ENCODE measurements at places on chromosomes 4 and X.
A peak's percentile ranks its signal among the peaks of the same experiment; 100 is the strongest.

- peak; percentile 4 for DNase-seq
These were observed 78.3 kb upstream of the ATXN3L start for GRCh38 chrX:13397878-13398818.

GRCh38 chr4:78370631-78371372 lies 180.8 kb upstream of the ANXA3 start:
- DNase-seq, result no peak

DNA sequence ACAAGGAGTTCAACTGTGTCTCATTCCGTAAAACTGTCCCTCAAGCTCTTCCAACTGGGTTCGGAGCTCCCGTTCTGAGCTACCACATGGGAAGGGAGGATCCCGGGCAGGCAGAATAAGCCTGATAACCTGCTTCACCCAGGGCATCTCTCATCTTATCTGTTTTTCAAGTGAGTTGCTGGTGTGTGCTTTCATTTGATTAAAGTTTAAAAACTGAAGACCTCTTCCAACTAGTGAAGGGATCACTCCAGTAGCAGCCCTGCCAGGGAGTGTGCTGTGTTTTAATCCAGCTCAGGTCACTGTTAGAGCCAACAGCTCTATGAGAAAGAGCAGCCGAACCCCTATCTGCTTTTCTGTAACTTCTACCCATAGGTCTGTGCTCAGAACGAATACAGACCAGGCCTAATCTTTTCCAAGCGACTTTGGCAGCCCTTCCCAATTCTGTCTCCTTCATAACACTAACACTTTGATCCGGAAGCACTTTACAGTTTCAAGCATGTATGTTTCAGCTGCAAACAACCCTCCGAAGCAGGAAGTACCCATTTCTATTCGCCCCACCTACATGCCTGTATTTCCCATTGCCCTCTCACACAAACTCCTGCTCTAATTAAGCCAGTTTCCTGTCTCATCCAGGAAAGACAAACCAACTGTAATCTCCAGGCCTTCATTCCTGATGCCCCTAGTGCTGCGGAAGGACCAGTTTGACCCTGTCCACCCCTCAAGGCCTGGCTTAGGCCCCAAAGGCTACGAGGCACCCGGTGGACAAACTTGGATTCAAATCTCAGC lies 60.9 kb downstream of the IRF2 start:
- peak; percentile 79 for DNase-seq

DNA sequence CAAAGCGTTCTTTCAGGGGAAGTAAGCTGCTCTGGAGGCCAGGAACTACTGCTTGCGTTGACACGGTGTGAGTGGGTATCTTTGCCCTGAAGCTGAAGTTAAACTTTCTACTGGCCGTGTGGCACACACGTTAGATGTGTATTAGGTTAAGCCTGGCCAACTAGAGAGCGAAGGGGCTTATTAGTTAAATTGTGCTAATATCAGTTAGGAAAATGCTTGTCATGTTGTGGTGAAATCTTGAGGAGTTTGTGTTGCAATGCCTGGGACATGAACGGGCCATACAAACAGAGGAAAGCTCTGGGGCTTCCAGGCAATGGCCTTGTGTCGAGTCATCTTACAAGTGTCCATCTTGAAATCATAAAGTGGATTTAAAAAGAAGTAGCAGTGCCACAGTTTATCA lies 62.6 kb downstream of the NSUN7 start:
- DNase-seq, result no peak

DNA sequence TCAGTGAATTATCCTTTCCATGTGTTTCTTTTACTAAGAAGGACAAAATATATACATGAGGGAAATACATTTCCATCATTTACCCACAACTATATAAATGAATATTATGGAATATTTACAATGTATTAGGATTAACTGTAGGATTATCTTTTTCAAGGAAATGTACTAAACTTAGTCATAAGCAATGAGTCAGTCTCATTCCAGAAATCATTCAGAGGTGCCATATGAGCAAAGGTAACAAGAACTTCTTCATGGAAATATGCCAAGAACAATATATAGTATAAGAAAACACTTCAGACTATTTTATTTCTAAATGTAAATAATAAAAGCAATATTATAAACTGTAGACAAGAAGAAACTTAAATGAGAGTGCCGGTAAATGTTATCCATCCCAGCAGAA lies 67.1 kb downstream of the USP38 start:
- no peak for DNase-seq

GRCh38 chrX:23802431-23802830 lies 19.5 kb downstream of the SAT1 start:
- no peak for DNase-seq

DNA sequence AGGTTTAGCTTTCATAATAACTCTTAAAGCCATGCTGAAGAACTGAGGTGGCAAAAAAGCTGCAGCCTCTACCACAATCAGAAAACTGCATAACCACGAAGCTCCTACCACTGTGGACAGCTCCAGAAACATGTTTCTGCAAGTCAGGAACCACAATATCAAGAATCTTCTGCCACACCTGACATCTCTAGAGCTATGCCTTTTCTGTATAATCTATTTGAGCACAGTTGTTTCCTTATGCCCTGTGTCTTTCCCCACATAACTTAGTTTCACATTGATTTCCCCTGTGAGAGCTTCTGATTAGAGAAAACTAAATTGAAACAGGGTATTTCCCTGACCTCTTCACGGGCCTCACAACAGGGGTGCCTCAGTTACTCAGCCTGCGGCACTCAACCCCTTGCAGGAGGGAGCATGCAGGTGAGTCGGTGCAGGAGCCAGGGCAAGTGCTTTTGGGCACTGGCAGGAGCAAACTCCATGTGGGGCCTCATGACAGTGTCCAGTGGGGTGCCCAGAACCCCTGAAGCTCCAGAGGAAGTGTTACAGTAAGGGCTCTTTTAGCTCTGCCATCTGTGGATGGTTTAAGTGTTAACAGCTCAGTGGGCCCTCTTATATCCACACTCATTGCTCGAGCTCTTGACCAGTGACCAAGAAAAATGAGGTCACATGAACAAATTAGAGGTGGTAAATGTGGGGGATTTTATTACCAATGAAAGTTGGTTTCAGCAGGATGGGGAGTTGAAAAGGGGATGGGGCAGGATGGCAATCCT lies 132.8 kb upstream of the BMP3 start:
- no peak for DNase-seq

GRCh38 chr4:52659001-52659721 lies at the start of gene USP46:
Gene USP46, minus strand, starts transcription at chr4:52659301. Its CDS starts 151 bp downstream, at chr4:52659150.
- peak; percentile 75 for DNase-seq

- no peak for DNase-seq
These were observed 62.4 kb upstream of the WDFY3 start for GRCh38 chr4:85028910-85029309.

DNA sequence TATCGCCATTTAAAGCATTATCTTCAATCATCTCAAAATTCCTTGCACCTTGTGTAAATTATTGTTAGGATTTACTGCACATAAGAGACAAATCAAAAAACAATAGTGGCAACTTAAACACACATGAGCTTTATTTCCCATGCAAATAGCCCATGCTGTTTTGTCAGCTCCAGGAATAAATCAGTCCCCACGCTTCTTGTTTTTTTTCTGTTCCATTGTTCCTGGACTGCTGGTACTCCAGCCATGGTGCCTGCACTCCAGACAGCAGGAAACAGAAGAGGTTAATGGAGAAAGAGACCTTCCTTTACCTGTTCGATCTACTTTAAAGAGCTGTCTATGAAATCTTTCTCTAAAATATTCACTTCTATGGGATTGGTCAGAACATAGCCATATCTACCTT lies 1515.7 kb upstream of the TENM3 start:
- no peak for DNase-seq

DNA sequence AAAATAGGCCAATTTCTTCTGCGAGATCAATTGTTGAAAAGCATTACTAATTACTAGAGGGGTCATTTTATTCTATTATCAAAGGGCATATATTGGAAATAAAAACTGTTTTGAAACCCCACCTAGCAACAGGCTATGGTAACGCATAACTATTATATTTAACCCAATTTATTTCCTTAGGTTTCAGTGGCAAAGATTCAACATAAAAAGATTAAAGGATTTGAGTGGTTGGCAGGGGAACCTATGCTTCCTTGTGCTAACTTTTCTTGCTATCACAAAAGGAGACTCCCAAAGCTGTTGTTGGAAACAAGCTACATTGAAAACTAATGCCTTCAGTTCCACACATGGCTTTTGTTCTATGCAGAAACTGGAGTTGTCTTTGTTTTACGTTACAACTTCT lies 166.9 kb upstream of the KLF3 start:
- DNase-seq, result no peak

DNA sequence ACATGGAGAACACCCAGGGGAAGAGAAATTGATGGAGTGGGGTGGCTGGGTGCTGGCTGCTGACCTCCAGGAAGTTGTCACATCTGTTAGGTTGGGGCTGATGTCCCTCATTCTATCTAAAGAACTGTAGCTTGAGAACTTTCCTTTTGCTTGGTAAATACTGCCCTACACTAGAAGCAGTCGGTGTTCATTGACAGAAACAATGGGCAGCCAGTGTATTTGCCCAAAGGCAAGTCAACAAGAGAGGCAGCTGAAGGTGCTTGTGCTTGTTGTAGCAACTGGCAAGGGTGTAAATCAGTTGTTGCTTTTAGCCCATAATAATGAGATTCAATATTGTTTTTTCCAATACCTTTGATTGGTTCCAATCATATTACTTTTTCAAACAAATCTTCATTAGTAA lies 956 bp downstream of the TMEM154 start:
- DNase-seq, result no peak

DNA sequence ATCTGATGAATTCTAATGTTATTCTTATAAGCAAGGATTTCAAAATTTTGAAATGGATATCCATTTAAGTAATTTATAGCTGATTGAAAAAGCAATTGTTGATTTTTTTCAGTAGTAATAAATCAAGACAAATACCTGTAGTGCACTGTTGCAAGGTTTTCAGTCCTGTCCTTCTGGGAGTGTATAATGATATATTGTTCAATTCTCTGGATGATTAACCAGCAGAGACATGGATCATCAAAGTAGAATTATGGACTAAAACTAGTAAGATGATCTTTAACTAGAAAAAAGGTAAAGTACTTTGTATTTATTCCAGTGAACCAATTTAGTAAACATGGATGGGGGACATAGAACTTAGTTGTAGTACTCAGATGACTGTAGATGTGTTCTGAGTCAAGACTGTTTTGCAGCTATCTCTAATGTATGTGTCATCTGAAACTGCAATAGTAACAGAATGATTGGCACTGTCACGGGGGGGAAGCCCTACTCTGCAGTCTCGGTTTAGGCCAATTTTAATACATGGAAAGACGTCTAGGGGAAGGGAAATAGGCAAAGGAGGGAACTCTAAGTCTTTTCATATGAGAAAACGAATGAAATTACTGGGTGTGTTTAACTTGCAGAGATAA lies 121.9 kb downstream of the GLRA3 start:
- DNase-seq, result peak; percentile 42

DNA sequence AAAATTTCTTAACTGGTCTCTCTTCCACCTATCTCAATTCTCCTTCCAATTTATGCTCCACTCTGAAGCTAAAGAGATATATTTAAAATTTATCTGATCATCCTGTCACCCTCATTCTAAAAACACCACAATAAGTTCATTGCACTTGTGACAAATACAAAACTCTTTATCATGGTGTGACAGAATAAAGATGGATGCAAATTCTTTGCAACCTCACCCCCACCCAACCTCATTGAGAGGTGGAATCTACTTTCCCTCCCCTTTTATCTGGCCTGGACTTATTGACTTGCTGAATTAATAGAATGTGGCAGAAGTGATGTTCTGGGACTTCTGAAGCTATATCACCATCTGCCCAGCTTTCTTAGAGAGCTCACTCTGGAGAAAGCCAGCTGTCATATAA lies 46.5 kb downstream of the IDS start:
- no peak for DNase-seq

- DNase-seq, result peak; percentile 22
These were observed 26.2 kb downstream of the PRSS12 start for GRCh38 chr4:118326585-118326984.

DNA sequence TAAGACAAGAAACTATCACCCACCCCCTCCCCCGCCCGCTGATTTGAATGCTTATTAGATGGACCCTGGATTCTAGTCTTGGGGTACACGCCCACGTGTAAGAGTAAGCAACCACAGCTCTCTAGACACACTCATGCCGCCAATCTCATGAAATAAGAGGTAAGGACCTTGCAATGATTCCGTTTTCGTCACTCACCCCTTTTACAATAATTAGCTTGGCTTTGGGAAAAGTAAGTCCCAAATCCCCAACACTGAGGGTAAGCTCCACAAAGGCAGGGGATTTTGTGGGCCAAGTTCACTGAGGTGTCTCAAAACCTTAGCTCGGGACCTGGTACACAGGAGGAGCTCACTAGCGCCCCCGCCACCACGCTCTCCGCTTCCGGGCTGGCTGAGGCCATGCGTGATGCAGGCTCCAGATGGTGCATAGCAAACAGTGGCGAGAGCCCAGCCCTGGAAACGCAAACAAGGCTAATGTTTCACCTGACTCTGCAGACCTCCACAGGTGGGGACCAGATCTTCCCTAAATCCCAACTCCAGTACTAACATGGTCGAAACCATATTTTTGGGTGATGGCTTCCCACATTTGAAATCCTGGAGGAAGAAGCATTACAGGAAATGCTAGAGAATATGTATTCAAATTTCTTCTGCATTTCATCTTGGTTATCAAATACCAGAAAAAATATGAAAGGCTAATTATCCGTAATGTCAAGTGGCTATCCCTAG lies 4.1 kb downstream of the PLAC8 start:
- DNase-seq, result peak; percentile 93

- no peak for DNase-seq
These were observed 24.3 kb downstream of the RGS12 start for GRCh38 chr4:3317011-3317655.

DNA sequence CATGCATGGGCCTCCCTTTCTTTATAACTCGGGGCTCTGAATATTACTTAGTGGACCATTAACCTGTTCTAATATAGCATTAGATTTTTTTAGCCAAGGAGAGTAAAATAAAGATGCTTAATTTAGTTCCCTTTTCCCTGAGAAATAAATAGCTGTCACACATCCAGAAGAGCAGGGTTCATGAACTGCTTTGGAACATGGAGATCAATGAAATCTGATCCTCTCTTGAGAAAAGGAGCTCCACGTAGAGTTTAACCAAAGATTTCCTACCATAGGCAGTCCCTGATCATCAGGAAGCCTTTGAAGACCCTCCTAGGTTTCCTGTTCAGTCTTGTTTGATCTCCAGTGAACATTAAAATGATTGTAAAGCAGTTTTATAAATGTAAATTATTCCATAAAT lies 8.5 kb upstream of the PCDH19 start:
- no peak for DNase-seq

DNA sequence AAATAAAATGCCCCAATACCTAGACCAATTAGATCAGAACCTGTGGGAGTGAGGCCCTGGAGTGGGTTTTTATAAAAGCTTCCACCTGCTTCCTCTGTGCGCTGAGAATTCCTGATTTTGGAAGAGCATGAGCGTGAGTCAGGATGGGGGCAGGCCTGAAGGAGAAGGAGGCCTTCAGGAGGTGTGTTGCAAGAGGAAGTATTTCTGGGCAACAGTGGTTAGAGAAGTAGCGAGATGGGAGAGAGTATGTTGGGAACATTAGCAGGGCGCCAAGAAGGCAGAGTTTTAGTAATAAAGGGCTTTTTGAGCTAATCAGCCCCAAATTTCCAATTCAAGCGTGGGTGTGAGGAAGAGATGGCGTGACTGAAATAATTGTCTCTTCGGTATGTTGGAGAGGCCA lies 349.8 kb downstream of the UNC5C start:
- DNase-seq, result no peak
